ENCODE measurements at places on chromosomes 6 and 20.

DNA sequence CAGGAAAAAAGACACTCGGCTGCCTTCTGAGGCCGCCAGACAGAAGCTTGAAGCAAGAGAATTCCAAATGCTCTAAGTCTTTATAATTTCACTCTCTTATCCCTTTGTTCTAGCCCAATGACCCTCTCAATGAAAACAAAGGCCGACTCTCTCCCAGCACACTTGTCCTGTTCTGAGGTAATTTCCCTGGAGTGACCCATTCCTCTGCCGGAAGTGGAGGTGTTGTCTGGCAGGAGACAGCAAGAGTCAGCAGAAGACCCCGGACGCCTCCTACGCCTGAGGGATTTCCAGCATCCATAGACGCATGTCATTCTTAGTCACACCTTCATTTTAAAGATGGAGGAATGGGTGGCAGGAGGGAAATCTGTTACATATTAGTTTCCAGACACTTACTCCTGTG, 110.3 kb downstream of the SOD2 start:
- H3K4me3 ChIP-seq = no peak overlapping the region
- H3K4me1 ChIP-seq = no peaks in the 10 kb centered on the region
- H3K27me3 ChIP-seq = peaks cover 1% of the 10 kb centered on the region
- H3K27ac ChIP-seq = no peak overlapping the region
- no peak for DNase-seq
- H3K36me3 ChIP-seq = no peaks in the 10 kb centered on the region

DNA sequence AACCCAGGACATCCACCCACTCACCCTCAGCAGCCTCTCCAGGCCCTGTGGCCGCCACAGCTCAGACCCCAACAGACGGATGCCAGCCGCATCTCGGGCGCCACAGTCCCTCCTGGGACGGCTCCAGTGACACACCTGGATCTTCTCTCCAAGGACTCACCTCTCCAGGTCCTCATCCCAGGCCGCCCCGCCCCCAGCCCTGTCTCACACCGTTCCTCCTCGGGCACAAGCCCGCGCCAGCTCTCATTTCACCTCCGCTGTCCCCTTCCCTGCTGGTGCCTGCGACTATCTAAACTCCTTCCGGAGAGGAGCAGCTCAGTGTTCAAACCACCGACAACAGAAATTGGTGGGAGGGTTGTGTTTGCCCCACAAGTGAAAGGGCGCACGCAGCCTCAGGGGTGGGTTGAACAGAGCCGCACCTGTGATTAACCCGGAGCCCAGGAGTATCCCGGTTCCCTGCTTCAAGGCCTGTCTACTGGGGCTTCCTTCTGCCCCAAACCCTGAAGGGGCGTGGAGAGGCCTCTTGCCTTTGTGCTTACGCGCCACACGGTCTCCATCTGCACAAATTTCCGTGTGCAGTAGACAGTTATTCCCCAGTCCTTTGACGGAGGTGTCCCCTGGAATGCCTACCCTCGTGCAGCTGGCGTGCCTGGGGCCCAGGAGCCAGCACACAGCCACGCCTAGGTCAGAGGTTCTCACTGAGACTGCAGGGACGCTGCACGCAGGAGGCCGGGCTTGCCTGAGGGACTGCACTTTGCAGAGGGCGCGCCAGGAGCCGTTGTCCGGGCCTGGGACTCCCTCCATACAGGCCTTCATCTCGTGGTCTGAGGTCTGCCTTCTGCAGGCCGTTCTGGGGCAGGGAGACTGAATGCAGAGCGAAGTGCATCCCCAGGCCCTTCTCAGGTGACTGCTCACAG, 232.7 kb downstream of the DLL1 start:
- H3K36me3 ChIP-seq = no peaks in the 10 kb centered on the region
- H3K4me1 ChIP-seq = no peaks in the 10 kb centered on the region
- H3K27ac ChIP-seq = no peak overlapping the region

- no peak overlapping the region for H3K4me3 ChIP-seq
- no peaks in the 10 kb centered on the region for H3K27me3 ChIP-seq
- no peaks in the 10 kb centered on the region for H3K4me1 ChIP-seq
These were observed 66.3 kb downstream of the PLCG1 start for GRCh38 chr20:41203660-41204059.

GRCh38 chr6:108350528-108350927, 55.7 kb downstream of the AFG1L start:
- no peak for DNase-seq
- no peak overlapping the region for H3K4me3 ChIP-seq
- H3K4me1 ChIP-seq = peaks cover 6% of the 10 kb centered on the region
- no peaks in the 10 kb centered on the region for H3K36me3 ChIP-seq
- H3K27me3 ChIP-seq = no peaks in the 10 kb centered on the region

Measured in HepG2 (cell line).